Activated T-cell treated with anti-CD3 and anti-CD28 coated beads, Interleukin-2, amount 50 U/mL, for 4 hours (primary cell): ENCODE measurements at places on chromosomes 5 and 9.

DNA sequence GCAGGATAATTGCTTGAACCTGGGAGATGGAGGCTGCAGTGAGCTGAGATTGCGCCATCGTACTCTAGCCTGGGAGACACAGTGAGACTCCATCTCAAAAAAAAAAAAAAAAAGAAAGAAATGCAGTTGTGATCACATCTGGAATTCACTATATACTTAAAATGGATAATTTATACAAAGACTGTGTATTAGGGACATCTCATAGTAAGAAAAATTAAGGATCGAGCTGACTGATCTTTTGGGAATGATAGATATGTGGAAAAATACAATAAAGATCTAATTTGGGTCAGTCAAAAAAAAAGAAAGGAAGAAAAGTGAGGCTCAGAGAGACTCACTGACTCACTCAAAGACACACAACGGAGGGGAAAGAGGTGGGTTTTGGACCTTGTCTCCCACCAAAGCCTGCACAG, 73.2 kb upstream of the STXBP1 start:
- DNase-seq = no peak

DNA sequence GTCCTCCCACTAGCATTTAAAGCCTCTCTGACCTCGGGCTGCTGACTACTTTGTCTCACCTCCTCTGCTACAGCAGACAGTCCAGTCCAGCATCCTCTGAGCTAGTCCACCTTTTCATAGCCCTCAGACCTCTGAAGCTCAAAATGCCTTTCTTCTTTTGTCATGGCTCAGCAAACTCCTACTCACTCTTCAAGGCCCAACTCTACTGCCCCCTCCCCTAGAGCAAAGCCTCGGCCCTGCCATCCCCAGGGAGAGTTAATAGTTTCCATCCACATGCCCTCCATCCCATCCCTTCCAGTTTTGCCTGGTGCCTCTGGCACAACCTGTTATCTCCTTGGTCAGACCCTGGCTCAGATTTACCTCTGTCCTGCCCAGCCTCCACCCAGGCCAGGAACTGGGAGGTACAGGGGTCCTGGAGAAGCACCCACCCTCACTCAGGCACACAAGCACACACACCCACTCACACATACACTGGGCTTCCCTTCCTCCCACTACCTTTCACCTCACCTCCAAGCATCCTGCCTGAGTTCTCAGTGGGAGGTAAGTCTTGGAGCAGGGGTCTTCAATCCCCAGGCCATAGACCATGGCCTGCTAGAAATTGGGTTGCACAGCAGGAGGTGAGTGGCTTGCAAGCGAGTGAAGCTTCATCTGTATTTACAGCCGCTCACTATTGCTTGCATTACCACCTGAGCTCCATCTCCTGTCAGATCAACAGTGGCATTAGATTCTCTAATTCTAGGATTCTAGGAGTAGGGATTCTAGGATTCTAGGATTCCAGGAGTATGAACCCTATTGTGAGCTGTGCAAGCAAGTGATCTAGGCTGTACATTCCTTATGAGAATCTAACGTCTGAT, 18.1 kb downstream of the PDLIM4 start:
- no peak for DNase-seq

DNA sequence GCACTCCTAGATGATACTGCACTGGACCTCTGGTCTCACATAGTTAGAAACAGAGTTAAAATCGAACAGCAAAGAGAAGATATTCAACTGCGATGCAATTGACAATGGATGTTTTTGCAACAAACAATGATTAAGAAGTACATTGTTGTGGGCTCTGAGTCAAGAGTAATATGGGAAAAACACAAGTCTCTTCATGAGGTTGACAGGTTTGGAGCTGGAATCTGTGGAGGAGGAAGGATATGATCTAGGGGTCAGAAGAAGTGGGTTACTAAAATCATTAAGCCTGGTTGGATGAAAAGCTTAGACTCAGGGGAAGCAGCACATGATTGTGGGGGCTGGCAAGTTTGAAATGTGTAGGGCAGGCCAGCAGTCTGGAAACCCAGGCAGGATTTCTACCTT, 53.1 kb downstream of the PDCD1LG2 start:
- no peak for DNase-seq

- no peak for DNase-seq
Measured at GRCh38 chr5:167984951-167985350, 306.5 kb upstream of the WWC1 start.

GRCh38 chr9:99134893-99135341, 30.0 kb downstream of the TGFBR1 start:
- DNase-seq = no peak

- no peak for DNase-seq
Measured at GRCh38 chr5:144369006-144369405, 198.3 kb downstream of the KCTD16 start.

GRCh38 chr5:6633469-6634245, 417 bp downstream of the SRD5A1 start:
- no peak for DNase-seq

GRCh38 chr5:43412644-43413043, 453 bp upstream of the CCL28 start:
- no peak for DNase-seq

GRCh38 chr5:34038390-34038789, 4.6 kb downstream of the C1QTNF3 start:
- DNase-seq = no peak

DNA sequence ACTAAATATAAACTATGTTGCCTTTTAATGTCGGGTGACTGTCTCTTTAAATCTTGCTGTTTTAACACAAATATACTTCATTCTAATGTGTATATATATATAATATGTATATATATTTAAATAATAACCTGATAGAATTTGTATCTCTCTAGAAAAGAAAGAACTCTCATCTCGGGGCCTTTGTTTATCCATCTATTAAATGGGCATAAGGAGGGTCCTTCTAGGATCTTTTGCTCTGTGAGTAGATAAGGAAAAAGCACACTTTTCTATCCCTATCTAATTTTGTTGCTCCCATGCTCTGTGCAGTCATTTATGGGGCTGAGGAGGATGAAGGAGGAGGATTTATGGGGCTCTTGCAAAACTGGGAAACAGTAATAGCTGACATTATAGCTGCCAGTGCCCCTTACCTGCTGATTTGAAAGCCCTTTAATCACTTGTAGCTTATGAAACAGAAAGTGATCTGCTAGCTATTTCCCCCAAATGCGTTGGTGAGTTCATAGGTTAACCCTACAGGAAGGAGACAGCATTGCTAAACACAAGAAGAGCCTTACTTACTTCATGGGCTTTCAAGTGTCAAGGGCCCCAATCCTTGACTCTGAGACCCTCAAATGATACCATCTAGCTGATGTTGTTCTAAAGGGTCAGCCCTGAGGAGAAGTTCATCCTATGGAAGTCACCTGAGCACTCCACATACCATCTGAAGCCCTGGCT, 5.8 kb upstream of the PPARGC1B start:
- no peak for DNase-seq

DNA sequence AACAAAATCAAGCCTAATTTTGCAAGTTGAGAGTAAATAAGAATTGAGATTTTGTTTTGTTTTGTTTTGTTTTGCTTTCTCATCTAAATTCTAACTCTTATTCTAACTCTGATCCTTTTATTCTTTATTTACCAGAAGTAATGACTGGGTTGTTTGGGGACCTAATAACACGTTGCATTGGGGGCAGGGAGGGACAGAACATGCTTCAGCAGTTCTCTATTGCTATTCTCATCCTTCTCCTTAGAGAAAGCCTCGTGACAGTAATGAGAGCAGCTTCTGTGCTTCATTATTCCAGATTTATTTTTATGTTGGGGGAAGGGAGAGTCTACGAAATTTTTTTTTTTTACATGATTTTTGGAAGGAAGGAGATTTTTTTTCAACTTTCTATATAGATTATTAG, 21.1 kb downstream of the CPEB4 start:
- DNase-seq = no peak

GRCh38 chr5:53552561-53552960, 7.9 kb upstream of the NDUFS4 start:
- DNase-seq = no peak

DNA sequence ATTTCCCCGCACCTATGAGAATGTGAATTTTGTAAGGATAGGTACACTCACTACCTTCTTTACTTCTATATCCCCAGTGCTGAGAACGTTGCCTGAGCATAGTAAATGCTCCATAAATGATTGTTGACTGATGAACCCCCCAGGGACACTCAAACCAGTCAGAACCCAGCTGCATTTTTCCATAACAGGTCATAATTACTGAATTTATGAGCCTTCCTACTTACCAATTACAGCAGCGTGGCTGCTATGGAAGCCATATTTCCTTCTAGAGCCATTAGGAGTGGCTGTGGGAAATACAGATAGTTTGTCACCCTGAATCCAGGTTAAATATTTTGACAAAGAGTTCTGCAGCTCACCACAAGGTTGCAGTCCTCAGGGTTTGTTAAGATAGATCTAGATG, 135.0 kb downstream of the TAF11L14 start:
- no peak for DNase-seq

DNA sequence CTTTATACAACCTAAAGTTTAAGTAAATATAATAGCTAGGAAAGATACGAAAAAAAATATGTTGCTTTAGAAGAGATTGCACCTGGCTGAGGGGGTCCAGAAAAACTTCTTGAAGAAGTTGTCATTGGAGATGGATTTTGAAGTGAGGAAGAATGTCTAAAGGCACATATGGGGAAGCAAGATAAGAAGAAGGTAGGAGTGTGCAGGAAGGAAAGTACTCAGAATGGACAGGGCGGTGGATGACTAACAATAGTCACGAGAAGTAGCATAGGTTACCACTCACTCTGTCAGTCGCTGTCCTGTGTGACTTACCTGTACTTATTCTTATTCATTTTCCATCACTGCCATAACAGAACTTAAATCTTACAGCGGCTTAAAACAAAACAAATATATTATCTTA, 251.6 kb downstream of the GRIA1 start:
- no peak for DNase-seq

DNA sequence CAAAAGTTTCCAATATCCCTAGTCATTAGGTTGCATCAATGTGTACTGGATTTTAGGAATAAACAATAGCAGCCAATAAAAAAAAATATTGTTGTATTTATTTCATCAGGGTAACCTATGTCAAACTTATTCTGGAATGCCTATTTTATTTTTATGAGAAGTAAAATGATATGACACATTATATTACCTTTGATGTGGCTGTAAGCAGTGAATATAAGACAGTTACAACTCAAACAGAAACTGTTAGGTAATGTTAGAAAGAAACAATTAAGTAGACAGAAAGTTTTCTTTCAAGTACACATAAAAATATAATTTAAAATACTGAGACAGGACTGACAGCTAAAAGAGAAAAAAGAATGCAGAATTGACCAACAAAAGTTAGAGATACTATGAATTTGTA, 65.5 kb downstream of the GNG10 start:
- DNase-seq = no peak

GRCh38 chr5:1703352-1704050, 96.1 kb downstream of the MRPL36 start:
- no peak for DNase-seq

DNA sequence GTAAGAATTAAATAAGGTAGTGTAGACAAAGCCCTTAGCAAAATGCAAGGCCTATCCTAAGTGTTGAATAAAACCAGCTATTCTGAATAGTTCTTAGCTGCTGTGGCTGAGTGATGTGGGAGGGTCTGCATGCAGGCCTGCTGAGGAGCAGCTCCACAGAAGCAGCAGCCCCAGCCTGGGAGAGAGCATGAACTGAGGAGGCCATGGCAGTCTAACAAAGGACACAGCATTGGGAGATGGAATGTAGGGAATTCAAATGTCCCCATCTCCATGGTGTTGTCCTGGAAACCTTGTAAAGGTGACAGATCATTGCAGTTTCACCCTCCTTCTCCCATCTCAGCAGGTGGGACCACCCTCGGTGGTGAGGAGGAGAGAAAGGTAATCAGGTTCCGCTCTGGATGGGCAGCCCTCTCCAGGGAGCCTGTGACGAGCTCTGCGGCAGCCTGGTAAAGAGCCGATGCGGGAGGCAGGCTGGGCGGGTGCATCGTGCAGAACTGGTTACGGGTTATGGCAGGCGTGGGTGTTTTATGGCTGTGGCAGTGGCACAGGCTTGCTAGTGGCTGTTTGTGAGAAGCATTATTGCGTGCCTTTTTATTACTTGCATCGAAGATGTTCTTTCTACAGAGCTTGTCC, 199.9 kb upstream of the GLRA1 start:
- DNase-seq = no peak

DNA sequence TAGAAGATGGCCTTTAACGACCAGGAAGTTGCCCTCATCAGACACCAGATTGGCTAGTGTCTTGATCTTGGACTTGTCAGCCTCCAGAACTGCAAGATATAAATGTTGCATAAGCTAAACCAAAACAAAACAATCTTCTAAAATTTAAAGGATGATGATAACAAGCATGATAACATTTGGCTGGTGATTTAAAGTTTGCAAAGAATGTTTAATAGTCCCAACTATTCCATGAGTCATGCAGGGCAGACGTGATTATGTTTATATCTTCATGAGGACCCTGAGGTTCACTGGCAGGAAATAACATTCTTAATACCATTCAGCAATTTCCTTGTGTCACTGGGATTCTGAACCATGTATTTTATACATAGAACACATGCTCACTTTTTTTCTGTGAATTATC, 319.8 kb downstream of the HCN1 start:
- no peak for DNase-seq

DNA sequence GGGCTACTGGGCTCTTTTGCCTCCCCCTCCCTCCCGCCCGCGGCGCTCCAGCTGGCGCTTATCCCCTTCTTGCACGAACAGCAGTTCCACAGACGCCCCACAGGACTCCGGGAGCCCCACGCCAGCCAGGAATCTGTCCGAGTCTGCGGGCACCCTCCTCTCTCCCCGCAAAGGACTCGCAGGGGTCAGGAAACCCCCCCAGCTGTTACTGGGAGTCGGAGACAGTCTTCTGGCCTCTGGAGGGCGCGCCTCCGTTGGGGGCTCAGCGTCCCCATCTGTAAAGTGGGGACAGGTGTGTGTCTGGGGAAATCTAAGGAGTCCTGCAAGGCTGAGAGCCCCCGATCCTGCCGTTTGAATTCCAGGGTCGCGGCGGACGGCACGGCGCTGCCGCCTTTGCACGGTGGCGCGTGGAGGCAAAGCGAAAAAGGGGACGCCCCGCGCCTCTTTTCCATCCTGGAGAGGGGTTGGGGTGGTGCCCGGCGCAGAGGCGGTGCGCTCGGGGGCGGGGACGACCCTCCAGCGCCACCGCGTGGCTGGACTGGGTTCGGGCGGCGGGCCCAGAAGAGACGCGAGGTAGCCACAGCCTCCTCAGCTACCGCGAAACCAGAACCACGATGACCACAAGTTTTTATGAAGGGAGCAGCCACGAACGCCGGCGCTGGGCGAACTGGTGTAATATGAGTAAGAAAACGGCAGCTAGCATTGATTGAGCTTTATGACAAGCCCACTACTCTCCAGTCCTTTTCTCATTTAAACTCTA, 2.8 kb upstream of the CCIN start:
- DNase-seq = peak; percentile 79

GRCh38 chr9:135343837-135344522, 135.6 kb upstream of the PPP1R26 start:
- peak; percentile 20 for DNase-seq

DNA sequence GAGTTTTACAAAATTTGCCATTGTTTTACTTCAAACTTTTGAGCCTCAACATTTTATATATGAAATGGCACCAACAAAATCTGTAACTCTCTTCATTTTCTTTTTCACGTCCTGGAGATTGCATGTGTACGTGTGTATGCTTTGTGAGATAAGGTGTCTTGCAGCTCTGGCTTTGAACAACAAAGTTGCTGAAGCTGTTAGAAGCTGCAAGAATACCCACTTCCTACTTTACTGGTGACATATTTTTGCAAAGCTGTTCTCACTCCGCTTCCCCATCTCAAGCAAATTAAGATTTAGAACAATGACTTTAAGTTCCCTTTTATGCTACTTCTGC, 41.8 kb downstream of the FYB1 start:
- no peak for DNase-seq

GRCh38 chr9:69308206-69308931, 16.6 kb upstream of the ENTREP1 start:
- DNase-seq = no peak

GRCh38 chr5:136781464-136781863, 416.1 kb upstream of the TRPC7 start:
- no peak for DNase-seq
